ENCODE measurements at places on chromosomes 5 and 9. TPM values are rescaled to one million over a fixed set of nuclear protein-coding genes. Genes with fewer than 3 reads are reported as not detected.

The SVEP1 gene
- 19.3 TPM for total RNA-seq

- no peak for DNase-seq
- no peak overlapping the region for H3K27ac ChIP-seq
- H3K4me3 ChIP-seq = no peak overlapping the region
- no peaks in the 10 kb centered on the region for H3K36me3 ChIP-seq
- H3K4me1 ChIP-seq = no peaks in the 10 kb centered on the region
- no peaks in the 10 kb centered on the region for H3K27me3 ChIP-seq
Measured at GRCh38 chr5:68659881-68660280, 433.9 kb upstream of the SLC30A5 start.

The TMEM252 gene
- 111 TPM for total RNA-seq

GRCh38 chr9:37575511-37575914, 667 bp downstream of the FBXO10 start:
- H3K4me1 ChIP-seq = peaks cover 14% of the 10 kb centered on the region
- H3K36me3 ChIP-seq = no peaks in the 10 kb centered on the region
- DNase-seq = peak; percentile 48
- H3K27ac ChIP-seq = peak overlapping the region; percentile 62

The MRPS30 gene
- total RNA-seq = 48.0 TPM

- H3K4me3 ChIP-seq = peak overlapping the region; percentile 93
- no peaks in the 10 kb centered on the region for H3K36me3 ChIP-seq
- H3K27me3 ChIP-seq = no peaks in the 10 kb centered on the region
- DNase-seq = no peak
- peaks cover 7% of the 10 kb centered on the region for H3K4me1 ChIP-seq
Measured at GRCh38 chr9:34046784-34047379, 1.8 kb downstream of the UBAP2 start.

GRCh38 chr5:160198841-160199409, 30.4 kb upstream of the FABP6 start:
- H3K4me3 ChIP-seq = peak overlapping the region; percentile 21
- H3K4me1 ChIP-seq = no peaks in the 10 kb centered on the region
- no peaks in the 10 kb centered on the region for H3K27me3 ChIP-seq
- no peaks in the 10 kb centered on the region for H3K36me3 ChIP-seq

- no peaks in the 10 kb centered on the region for H3K27me3 ChIP-seq
- H3K27ac ChIP-seq = no peak overlapping the region
- peaks cover 11% of the 10 kb centered on the region for H3K4me1 ChIP-seq
- no peaks in the 10 kb centered on the region for H3K36me3 ChIP-seq
- H3K4me3 ChIP-seq = no peak overlapping the region
Measured at GRCh38 chr5:31753700-31754357, 114.9 kb downstream of the PDZD2 start.

DNA sequence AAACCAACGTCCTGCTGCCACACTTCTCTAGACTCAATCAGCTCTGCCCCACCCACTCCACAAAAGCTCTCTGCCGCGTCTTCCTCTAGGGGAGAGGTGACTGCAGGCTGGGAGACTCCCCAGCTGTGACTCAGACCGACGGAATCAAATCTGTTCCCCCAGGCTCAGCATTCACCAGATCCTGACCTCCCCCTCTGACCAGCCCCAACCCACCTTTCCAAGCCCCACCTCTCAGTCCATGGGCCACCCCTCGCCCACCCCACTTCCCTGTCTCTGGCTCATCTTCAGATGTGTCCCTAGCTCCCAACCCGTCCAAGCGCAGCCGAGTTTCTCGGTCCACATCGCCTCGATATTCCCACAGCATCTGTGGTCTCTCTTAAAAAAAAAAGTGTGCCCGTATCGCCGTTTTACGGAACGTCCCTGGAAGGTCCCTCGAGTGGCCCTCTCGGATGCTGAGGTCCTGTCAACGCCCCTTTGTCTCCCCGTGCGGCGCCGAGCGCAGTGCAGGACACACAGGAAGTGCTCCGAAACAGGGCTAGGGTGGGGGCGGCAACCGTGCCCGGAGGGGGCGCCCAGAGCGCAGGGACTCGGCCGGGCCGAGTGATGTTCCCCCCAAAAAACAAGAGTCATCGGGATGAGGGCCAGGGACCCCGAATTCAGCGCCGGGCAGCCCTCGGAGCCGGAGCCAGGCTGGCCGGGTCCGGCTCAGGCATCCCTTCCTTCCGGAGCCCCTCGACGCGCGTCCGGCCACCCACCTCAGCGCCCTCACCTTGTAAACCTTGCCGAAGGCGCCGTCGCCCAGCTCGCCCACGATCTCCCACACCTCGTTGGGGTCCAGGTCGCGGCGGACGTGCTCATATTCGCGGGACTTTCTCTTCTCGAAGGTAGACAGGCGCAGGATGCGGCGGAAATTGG, 649 bp downstream of the STK10 start:
- H3K36me3 ChIP-seq = no peaks in the 10 kb centered on the region
- H3K4me1 ChIP-seq = peaks cover 5% of the 10 kb centered on the region
- H3K27me3 ChIP-seq = no peaks in the 10 kb centered on the region
- H3K4me3 ChIP-seq = peak overlapping the region; percentile 84
- DNase-seq = peak; percentile 24

- H3K36me3 ChIP-seq = no peaks in the 10 kb centered on the region
- H3K27me3 ChIP-seq = no peaks in the 10 kb centered on the region
- no peak overlapping the region for H3K27ac ChIP-seq
- no peak overlapping the region for H3K4me3 ChIP-seq
- DNase-seq = no peak
- no peaks in the 10 kb centered on the region for H3K4me1 ChIP-seq
Measured at GRCh38 chr9:132003896-132004295, 75.8 kb downstream of the MED27 start.

- H3K4me1 ChIP-seq = peaks cover 13% of the 10 kb centered on the region
- H3K4me3 ChIP-seq = peak overlapping the region; percentile 64
- peak overlapping the region; percentile 56 for H3K27ac ChIP-seq
- no peaks in the 10 kb centered on the region for H3K27me3 ChIP-seq
- no peaks in the 10 kb centered on the region for H3K36me3 ChIP-seq
- no peak for DNase-seq
Measured at GRCh38 chr9:101440714-101441230, 5.2 kb upstream of the ALDOB start.

DNA sequence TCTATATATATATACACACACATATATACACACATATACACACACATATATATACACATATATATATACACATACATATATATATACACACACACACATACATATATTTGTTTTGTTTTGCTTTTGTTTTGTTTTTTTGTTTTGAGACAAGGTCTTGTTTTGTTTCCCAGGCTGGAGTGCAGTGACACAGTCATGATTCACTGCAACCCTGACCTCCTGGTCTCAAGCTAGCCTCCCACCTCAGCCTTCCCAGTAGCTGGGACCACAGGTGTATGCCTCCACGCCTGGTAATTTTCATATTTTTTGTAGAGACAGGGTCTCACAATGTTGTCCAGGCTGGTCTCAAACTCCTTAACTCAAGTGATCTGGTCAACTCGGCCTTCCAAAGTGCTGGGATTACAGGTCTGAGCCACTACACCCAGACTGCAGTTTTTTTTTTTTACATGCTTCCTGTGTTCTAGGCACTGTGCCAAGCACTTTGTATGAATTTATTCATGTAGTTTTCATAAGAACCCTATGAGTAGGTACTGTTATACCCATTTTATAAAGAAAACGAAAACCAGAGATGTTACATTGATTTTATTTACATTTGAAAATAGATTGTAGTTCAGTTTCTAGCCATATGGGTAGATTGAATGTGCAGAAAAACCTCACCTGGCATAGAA, 120.7 kb downstream of the PBX3 start:
- no peak overlapping the region for H3K4me3 ChIP-seq
- H3K27ac ChIP-seq = no peak overlapping the region
- no peaks in the 10 kb centered on the region for H3K4me1 ChIP-seq
- no peaks in the 10 kb centered on the region for H3K36me3 ChIP-seq
- no peak for DNase-seq

GRCh38 chr5:103356350-103357091, 98.0 kb downstream of the MACIR start:
- H3K36me3 ChIP-seq = no peaks in the 10 kb centered on the region
- H3K27me3 ChIP-seq = no peaks in the 10 kb centered on the region
- H3K4me3 ChIP-seq = no peak overlapping the region
- DNase-seq = no peak
- H3K27ac ChIP-seq = no peak overlapping the region

DNA sequence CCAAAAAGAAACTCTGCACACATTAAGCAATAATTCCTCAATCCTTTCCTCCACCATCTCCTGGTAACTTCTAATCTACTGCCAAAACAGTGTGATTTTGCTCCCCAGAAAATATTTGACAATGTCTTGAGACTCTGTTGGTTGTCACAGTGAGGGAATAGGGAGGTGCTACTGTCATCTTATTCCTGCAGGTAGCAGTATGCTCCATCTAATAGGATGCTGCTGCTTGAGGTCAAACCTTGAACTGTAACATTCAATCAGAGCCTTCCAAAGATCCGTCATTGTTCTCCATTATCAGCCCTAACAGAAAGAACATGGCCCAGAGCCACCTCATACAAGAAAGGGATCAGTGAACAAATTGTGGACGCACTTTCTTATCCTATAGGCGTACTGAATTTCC, 514.7 kb upstream of the GRIN3A start:
- no peak for DNase-seq
- no peaks in the 10 kb centered on the region for H3K36me3 ChIP-seq
- no peak overlapping the region for H3K4me3 ChIP-seq
- H3K27me3 ChIP-seq = no peaks in the 10 kb centered on the region
